ENCODE measurements at places on chromosomes 16 and 17.

- DNase-seq: no peak
These were observed 142.4 kb upstream of the NOL11 start for GRCh38 chr17:67575325-67575724.

- no peak for DNase-seq
These were observed 204.7 kb upstream of the GOT2 start for GRCh38 chr16:58938811-58939210.

- DNase-seq: no peak
These were observed 28.3 kb downstream of the ALDH3A2 start for GRCh38 chr17:19676896-19677295.

- no peak for DNase-seq
These were observed 67.9 kb downstream of the TAOK1 start for GRCh38 chr17:29458066-29458465.

DNA sequence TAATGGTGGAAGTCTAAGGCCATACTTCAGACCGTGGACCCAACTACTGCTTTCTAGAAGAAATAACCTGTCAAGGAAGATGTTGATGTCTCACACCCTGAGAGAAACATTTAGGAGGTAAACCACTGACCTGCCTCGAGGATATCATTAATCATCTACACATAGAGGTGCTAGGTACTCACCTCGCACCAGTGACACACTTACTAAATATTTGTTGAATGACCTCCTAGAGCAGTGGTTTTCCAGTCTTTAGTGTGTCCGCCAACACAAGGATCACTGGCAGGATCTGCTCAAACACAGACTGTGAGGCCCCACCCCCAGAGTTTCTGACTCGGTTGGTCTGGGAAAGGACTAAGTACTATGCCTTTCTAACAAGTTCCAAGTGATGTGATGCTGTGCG is 197.4 kb upstream of the CACNG5 start:
- no peak for DNase-seq

DNA sequence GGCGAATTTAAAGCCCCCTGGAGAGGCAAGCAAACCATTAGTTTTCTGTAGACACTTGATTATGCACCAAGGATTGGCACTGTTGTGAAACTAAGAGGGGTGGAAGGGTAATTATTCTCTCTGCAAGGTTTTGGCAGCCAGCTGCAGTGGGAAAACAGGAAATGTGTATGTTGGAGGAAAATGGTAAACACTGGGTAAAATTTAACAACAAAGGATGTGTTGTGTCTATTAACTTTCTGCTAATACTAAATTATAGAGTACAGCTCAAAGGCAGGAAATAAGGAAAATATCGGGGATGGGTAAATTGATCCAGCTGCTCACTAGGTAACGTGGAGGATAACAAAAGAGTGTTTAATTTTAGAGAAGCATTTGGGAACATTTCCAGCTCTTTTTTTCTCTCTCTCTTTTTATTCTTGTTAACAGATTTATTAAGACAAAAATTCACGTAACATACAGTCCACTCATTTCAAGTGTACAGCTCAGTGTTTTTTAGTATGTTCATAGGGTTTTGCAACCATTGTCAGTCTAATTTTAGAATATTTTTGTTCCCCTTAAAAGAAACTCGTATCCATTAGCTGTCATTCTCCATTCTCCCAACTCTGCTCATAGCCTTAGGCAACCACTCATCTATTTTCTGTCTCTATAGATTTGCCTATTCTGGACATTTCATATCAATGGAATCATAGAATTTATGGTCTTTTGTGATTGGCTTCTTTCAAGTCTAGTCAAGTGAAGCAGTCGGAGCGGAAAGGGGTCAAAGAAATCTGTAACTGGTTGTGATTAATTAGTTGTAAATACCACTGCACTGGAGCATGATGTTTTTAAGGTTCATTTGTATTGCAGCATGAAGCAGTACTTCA is 41.8 kb downstream of the TANGO6 start:
- no peak for DNase-seq

DNA sequence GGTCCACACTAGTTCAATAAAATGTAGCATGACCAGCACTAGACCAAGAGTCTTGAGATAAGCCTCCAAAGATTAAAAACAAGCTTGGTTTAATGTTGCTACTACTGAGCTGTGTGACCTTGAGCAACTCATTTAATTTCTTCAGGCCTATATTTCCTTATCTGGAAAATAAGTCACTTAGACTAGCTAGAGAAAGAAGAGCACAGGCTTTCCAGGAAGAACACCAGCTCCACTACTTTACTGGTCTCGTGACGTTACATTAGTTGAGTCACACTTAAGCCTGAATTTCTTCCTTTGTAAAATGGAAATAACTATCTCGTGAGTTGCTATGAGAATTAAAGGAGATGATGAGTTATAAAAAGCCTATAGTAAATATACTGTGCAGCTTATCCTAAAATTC is 5.4 kb downstream of the HELZ start:
- no peak for DNase-seq

GRCh38 chr17:14107889-14108288 is 38.6 kb downstream of the COX10 start:
- DNase-seq: no peak

DNA sequence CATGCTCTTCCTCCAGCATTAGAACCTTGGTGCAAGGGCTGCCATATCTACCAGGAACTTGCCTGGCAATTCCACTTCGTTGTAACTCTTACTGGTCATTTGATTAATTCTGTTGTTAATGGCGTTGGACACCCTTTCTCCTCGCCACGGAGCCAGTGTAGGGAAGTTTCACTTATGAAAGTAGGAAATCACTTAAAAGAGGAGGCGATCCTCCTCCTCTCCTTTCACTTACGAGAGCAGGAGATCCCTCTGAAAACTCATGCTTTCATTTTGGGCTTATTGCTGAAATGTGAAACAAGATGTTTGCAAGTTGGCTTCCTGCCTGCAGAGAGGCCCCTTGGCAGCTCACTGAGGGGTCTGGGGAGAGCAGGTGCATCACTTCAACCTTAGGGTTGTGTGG is 226.0 kb downstream of the SNX29 start:
- DNase-seq: no peak

DNA sequence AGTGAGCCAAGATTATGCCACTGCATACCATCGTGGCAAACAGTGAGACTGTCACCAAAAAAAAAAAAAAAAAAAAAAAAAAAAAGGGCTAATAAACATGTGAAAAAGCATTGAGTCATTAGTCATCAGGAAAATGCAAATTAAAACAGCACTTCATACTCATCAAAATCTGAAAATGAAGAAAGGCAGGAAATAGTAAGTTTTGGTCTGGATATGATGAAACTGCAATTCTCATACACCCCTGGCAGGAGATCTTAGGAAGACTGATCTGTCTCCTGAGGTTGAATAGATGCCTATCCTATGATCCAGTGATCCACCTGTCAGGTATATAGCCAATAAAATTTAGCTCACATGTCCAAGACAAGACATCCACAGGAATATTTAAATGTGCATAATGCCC is 212.7 kb downstream of the CPPED1 start:
- DNase-seq: no peak

GRCh38 chr16:82580298-82580890 is 46.4 kb upstream of the CDH13 start:
- DNase-seq: no peak

DNA sequence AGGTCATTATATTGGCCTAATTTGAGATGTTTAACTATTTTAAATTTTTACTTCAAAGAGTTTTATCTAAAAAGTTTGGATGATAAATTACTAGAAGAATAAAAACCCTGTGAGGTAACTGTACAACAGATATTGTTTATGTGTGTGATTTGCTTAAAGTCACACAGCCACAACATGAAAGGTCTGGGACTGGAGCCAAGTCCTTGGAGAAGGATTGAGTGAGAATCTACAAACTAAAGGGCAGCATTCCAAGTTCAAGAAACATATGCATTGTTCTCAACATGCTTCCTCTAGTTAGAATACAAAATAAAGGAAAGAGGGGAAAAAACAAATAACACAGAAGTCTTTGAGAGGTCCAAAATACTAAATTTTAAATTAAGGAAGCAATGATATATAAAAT is 131.5 kb upstream of the MON1B start:
- DNase-seq: no peak

GRCh38 chr16:3059723-3060242 is 5.7 kb upstream of the IL32 start:
- no peak for DNase-seq

DNA sequence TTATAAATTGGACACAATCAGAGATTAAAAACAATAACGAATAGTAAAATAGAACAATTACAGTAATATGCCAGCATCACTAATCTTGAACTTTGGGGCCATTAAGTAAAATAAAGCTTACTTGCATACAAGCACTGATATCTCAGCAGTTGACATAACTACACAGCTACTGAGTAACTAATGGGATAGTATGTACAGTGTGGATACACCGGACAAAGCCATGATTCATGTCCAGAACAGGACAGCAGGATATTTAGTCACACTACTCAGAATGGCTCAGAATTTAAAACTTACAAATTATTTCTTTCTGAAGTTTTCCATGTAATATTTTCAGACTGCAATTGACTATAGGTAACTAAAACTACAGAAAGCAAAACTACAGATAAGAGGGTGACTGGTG is 427.5 kb downstream of the CDH13 start:
- no peak for DNase-seq

GRCh38 chr17:59400858-59401257 is 69.4 kb downstream of the YPEL2 start:
- DNase-seq: no peak

- no peak for DNase-seq
These were observed 1.4 kb downstream of the VKORC1 start for GRCh38 chr16:31093132-31093703.

Measured in stimulated activated CD4-positive, alpha-beta T cell treated with anti-CD3 and anti-CD28 coated beads, TNF-alpha, amount 100 ng/mL, for 24 hours (primary cell).